ENCODE measurements at places on chromosomes 3 and 15. TPM values are rescaled to one million over a fixed set of nuclear protein-coding genes. Genes with fewer than 3 reads are reported as not detected.

GRCh38 chr15:36400936-36401585 lies 178.4 kb upstream of the CDIN1 start:
- no peaks in the 10 kb centered on the region for H3K27me3 ChIP-seq
- no peak overlapping the region for H3K4me3 ChIP-seq
- no peak for DNase-seq
- no peak overlapping the region for H3K27ac ChIP-seq
- H3K4me1 ChIP-seq, result no peaks in the 10 kb centered on the region
- no peaks in the 10 kb centered on the region for H3K36me3 ChIP-seq

DNA sequence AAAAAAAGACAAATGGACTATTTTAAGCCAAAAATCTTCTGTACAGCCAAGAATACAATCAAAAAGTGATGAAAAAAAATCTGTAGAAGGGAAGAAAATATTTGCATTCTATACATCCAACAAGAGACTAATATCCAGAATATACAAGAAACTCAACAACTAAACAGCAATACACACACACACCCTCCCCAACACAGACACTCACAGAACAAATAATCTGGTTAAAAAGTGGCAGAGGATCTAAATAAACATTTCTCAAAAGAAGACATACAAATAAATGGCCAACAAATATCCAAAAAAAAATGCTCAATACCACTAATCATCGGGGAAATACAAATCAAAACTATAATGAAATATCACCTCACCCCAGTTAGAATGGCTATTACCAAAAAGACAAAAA lies 209.0 kb upstream of the ZNF385D start:
- no peak overlapping the region for H3K27ac ChIP-seq
- no peak for DNase-seq
- H3K36me3 ChIP-seq, result no peaks in the 10 kb centered on the region
- no peaks in the 10 kb centered on the region for H3K4me1 ChIP-seq
- H3K27me3 ChIP-seq, result no peaks in the 10 kb centered on the region

GRCh38 chr15:39564972-39565665 lies 15.8 kb upstream of the THBS1 start:
- no peak for DNase-seq
- H3K4me3 ChIP-seq, result no peak overlapping the region
- H3K4me1 ChIP-seq, result no peaks in the 10 kb centered on the region
- H3K36me3 ChIP-seq, result no peaks in the 10 kb centered on the region
- H3K27me3 ChIP-seq, result no peaks in the 10 kb centered on the region

DNA sequence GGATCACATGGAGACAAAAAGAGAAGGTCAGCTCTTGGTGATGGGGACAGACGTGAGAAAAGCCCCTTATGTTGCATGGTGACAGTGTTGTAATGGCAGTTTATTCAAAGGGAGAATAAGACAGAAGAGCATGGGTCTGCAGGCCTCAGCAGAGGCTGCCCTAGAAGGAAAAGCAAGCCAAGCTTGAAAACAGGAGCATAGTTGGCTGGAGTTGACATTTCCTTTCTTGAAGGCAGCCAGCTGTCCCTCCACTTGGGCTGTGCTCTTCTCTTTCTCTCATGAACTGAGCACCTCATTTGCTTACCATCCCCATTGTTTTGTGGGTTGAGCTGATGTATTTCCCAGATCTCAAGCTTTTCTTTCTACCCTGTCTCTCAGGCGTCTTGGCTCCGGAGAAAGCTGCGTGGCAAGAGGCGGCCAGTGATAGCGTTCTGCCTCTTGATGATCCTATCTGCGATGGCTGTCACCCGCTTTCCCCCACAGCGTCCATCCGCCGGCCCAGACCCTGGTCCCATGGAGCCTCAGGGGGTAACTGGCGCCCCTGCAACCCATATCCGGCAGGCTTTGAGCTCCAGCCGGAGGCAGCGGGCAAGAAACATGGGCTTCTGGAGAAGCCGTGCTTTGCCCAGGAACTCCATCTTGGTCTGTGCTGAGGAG lies 52.9 kb downstream of the GASK1A start:
- no peak overlapping the region for H3K27ac ChIP-seq
- no peak overlapping the region for H3K4me3 ChIP-seq
- no peaks in the 10 kb centered on the region for H3K36me3 ChIP-seq

DNA sequence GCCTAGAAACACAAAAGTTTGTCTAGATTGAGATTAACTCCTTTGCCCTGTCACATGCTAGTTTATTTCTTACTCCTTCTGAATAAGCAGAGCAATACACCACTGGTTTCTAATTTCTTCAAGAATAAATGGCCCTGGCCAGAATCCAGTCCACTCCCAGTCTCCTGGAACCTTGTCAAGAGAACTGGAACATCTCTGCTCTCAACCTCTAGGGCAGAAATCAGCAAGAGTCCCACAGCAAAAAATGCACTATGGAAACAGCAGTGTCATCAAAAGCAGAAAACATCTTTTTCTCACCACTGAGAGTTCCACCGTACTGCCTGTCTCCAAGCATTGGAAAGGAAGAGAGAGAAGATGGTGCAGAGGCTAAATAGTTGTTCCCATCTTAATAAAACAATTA lies 35.9 kb upstream of the PPP2R3A start:
- no peak overlapping the region for H3K27ac ChIP-seq
- no peaks in the 10 kb centered on the region for H3K27me3 ChIP-seq
- no peak overlapping the region for H3K4me3 ChIP-seq
- H3K4me1 ChIP-seq, result peaks cover 3% of the 10 kb centered on the region
- H3K36me3 ChIP-seq, result no peaks in the 10 kb centered on the region
- no peak for DNase-seq

DNA sequence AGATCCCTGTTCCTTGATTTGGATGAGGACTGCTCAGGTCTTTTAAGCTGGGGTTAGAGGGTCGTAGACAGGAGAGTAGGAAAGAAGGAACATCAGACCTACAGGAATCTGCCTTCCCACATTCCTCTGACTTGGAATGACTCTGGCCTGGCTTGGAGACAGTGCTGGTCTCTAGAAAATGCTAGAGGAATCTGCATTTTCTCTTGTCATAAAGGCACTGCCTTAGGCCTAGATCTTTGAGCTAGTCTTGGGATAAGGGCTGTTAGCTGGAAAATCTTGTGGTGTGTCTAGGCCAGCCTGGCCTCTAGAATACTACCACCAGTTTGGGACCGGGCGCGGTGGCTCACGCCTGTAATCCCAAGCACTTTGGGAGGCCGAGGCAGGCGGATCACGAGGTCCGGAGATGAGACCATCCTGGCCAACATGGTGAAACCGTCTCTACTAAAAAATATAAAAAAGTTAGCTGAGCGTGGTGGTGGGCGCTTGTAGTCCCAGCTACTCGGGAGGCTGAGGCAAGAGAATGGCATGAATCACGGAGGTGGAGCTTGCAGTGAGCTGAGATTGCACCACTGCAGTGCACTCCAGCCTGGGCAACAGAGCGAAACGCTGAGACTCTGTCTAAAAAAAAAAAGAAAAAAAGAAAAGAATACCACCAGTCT lies 17.3 kb upstream of the BSN start:
- H3K36me3 ChIP-seq, result peaks cover 21% of the 10 kb centered on the region
- H3K27ac ChIP-seq, result no peak overlapping the region
- H3K4me3 ChIP-seq, result no peak overlapping the region
- H3K4me1 ChIP-seq, result peaks cover 20% of the 10 kb centered on the region
- DNase-seq, result no peak

DNA sequence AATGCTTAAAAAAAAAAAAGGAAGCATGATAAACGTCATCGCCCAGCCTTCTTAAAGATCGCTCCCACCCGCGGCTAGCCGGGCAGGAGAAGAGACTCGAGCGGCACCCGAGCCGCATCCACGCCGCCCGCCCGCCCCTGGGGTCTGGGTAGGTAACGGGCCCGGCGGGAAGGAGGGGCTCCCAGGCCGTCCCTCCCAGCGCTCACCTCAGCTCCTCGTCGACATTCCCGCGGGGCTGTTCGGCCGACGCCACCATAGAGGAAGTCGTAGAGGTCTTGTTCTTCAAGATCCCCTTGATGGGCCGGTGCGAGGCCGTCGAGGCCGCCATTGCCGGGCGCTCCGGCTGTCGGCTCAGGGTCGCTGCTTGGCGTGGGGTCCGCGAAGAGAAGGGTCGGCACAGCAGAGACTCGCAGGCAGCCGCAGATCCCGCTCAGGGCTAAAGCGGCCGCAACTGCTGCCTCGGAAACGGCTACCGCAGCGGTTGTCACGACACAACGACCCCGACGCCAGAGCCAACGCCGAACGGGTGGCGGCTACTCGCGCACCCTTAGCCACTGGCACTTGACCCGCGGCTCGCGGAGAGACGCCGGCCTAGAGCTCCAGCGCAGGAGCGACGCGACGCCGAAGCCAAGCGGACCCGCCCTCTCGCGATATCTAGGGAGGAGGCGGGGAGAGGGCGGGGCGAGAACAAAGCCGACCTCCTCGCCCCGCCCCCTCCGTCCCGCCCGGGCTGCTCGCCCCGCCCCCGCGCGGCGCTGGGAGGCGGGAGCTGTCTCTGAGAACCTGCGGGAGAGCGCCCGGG lies at the start of gene PPP1R2:
Gene PPP1R2 (minus strand): TSS at position 628 of the 802 bp plus-strand sequence. CDS start 300 bp downstream, at position 328.
- no peaks in the 10 kb centered on the region for H3K27me3 ChIP-seq
- no peaks in the 10 kb centered on the region for H3K36me3 ChIP-seq
- peak within 1 kb of the TSS; percentile 82 for H3K4me3 ChIP-seq
- DNase-seq, result peak; percentile 94
- H3K27ac ChIP-seq, result peak within 1 kb of the TSS; percentile 94

GRCh38 chr3:139676108-139676507 lies 1.7 kb downstream of the NMNAT3 start:
- H3K4me3 ChIP-seq, result no peak overlapping the region
- H3K27me3 ChIP-seq, result no peaks in the 10 kb centered on the region
- H3K27ac ChIP-seq, result no peak overlapping the region
- DNase-seq, result no peak

DNA sequence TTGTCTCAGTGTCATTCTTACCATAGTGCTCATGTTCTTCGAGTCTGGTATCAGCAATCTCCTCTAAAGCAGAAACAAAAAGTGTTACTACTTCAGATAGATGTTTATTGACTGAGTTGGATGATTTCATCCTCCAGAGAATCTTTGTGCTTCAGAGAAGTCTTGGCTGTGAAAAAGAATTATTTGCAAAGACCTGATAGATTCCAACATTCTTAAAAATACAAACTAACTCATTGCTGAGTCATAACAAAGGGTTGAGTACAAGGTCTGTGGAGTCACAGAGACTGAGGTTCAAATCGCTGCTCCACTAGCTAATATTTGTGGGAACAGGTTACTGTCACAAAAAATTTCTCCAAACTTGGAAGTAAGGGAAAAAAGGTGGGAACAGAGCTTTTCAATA lies 9.0 kb upstream of the STRIT1 start:
- H3K27ac ChIP-seq, result no peak overlapping the region
- DNase-seq, result no peak
- H3K4me1 ChIP-seq, result no peaks in the 10 kb centered on the region
- H3K27me3 ChIP-seq, result no peaks in the 10 kb centered on the region

DNA sequence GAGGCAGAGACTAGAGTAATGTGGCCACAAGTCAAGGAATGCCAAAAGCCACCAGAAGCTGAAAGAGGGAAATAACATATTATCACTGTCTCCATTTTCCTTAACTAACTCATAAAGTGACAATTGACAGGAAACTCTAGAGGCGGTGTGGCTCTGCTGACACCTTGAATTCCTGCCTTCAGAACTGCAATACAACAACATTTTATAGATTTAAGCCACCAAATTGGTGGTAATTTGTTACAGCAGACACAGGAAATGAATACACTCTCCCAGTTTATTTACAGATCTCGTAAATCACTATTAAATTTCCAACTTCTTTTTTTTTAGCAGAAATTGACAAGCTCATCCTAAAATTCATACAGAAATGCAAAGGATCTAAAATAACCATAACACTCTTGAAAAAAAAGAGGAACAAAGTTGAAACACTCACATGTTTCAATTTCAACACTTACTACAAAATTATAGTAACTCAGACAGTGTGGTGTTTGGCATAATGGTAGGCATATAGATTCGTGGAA lies 449.9 kb downstream of the OTOL1 start:
- H3K4me3 ChIP-seq, result no peak overlapping the region
- H3K27ac ChIP-seq, result no peak overlapping the region
- H3K4me1 ChIP-seq, result no peaks in the 10 kb centered on the region
- DNase-seq, result no peak

DNA sequence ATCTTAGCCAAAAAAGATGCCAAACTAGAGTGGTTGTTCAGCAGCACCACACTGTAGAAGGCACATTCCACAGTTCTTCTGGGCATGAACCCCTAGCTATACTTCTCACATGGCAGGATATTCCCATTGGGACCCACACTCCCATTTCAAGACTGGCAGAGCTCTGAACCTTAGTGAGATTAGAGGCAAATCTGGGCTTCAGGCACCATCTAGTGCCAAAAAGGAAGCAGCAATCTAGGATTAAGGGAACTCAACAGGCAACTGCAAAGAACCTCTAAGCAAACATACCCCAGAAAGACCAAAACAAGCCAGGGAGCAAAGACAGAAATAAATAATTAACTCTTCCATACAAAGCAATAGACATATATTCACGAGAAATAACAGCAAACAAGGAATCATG lies 66.2 kb downstream of the TAFA4 start:
- peaks cover 17% of the 10 kb centered on the region for H3K27me3 ChIP-seq
- H3K27ac ChIP-seq, result no peak overlapping the region
- H3K36me3 ChIP-seq, result no peaks in the 10 kb centered on the region
- no peak overlapping the region for H3K4me3 ChIP-seq

- H3K4me3 ChIP-seq, result no peak overlapping the region
- no peaks in the 10 kb centered on the region for H3K27me3 ChIP-seq
These were observed 285.0 kb downstream of the CLSTN2 start for GRCh38 chr3:140219923-140220452.

DNA sequence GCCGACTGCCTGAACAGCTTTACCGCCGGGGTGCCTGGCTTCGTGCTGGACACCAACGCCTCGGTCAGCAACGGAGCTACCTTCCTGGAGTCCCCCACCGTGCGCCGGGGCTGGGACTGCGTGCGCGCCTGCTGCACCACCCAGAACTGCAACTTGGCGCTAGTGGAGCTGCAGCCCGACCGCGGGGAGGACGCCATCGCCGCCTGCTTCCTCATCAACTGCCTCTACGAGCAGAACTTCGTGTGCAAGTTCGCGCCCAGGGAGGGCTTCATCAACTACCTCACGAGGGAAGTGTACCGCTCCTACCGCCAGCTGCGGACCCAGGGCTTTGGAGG lies 815 bp downstream of the SPINT1 start:
- peak; percentile 27 for DNase-seq
- H3K4me1 ChIP-seq, result peaks cover 11% of the 10 kb centered on the region
- peak overlapping the region; percentile 61 for H3K4me3 ChIP-seq
- peaks cover 28% of the 10 kb centered on the region for H3K27me3 ChIP-seq
- no peaks in the 10 kb centered on the region for H3K36me3 ChIP-seq
- no peak overlapping the region for H3K27ac ChIP-seq

GRCh38 chr3:72768006-72768441 lies 80.2 kb downstream of the SHQ1 start:
- no peaks in the 10 kb centered on the region for H3K36me3 ChIP-seq
- no peaks in the 10 kb centered on the region for H3K27me3 ChIP-seq
- peaks cover 5% of the 10 kb centered on the region for H3K4me1 ChIP-seq
- H3K4me3 ChIP-seq, result no peak overlapping the region
- H3K27ac ChIP-seq, result no peak overlapping the region

- no peak overlapping the region for H3K27ac ChIP-seq
- H3K4me3 ChIP-seq, result no peak overlapping the region
- no peaks in the 10 kb centered on the region for H3K27me3 ChIP-seq
- no peaks in the 10 kb centered on the region for H3K36me3 ChIP-seq
These were observed 26.3 kb upstream of the PRR23E start for GRCh38 chr3:127166501-127167065.

Gene CPA3
- 1.6 TPM for total RNA-seq

Gene PLSCR2
- total RNA-seq, result not detected

Gene DPPA2
- total RNA-seq, result not detected

Gene CTXN2
- not detected for total RNA-seq

Gene STX19
- total RNA-seq, result not detected

Gene ST3GAL6
- total RNA-seq, result 67.8 TPM

Gene GNAT1
- not detected for total RNA-seq
